ENCODE measurements at places on chromosomes 7 and 10.

DNA sequence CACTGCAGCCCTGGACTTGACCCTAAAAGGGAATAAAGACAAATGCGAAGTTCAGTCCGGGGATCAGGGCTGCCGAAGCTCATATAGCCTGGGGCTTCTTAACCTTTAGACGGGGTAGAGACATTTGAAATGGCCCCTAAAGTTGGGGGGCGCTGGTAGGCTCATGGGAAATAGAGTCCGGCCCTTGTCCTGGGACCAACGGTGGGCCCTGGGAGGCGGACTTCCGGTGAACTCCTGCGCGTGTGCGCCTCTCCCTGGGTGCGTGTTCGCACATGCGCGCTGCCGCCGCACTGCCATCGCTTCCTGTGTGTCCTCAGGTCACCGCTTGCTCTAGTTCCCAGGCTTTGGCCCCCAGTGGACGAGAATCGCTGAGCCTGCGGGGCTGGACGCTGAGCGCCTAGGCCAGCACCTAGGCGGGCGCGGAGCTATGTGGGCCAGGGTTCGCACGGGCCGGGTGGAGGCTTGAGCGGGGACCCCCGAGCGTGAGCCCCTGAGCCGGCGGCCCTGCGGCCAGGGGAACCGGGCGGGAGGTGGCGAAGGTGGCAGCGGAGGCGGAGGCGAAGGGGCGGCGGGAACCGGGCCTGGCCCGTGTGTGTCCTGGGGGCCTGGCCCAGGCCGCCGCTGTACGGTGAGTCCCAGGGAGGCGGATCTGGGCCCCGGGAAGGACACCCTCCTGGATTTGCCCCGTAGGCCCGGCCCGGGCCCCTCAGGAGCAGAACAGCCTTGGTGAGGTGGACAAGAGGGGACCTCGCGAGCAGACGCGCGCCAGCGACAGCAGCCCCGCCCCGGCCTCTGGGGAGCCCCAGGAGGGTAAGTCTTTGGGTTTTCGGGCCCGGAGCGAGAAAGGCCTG lies 23.0 kb upstream of the ZNF12 start:
- H3K27me3 ChIP-seq = no peaks in the 10 kb centered on the region
- H3K4me1 ChIP-seq = peaks cover 18% of the 10 kb centered on the region
- H3K36me3 ChIP-seq = peaks cover 2% of the 10 kb centered on the region
- peak; percentile 56 for DNase-seq
- H3K4me3 ChIP-seq = peak overlapping the region; percentile 97
- H3K27ac ChIP-seq = peak overlapping the region; percentile 92

DNA sequence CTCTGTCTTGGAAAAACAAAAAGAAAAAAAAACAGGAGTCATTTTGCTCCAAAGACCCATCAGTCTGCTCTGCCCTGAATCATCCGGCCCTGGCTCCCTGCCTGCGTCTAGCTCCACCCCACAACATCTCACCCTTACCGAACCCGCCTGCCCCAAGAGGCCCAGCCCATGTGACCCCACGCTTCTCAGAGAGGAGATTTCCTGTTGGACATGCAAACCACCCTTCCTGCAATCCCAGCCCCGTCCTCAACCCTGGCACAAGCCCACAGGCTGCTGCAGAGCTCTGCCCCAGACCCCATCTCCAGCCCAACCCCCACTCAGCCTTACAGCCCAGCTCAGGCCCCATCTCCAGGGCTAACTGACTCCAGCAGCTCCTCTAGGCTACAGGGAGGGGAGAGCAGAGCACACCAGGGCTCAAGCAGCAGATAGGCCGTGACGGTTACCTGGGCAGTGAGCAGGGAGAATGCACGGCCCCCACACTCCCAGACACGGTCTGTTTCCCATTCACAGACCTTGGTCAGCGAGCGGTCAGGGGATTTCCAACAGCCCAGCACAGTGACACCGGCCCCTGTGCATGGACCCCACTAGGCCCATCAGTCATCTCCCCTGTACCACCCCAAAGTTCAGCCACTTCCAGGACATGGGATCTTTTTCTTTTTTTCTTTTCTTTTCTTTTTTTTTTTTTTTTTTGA lies 69.9 kb upstream of the GTF2I start:
- DNase-seq = no peak
- H3K4me3 ChIP-seq = no peak overlapping the region
- H3K27me3 ChIP-seq = no peaks in the 10 kb centered on the region
- no peak overlapping the region for H3K27ac ChIP-seq

- H3K4me3 ChIP-seq = no peak overlapping the region
- H3K27ac ChIP-seq = no peak overlapping the region
- DNase-seq = no peak
- H3K4me1 ChIP-seq = no peaks in the 10 kb centered on the region
These were observed 16.5 kb downstream of the AP3M1 start for GRCh38 chr10:74133923-74134820.

- H3K27me3 ChIP-seq = no peaks in the 10 kb centered on the region
- no peak overlapping the region for H3K4me3 ChIP-seq
- no peak for DNase-seq
- no peak overlapping the region for H3K27ac ChIP-seq
These were observed 370.5 kb downstream of the MDFIC start for GRCh38 chr7:115292381-115292780.

- H3K4me3 ChIP-seq = no peak overlapping the region
- H3K27ac ChIP-seq = no peak overlapping the region
- H3K27me3 ChIP-seq = no peaks in the 10 kb centered on the region
- no peaks in the 10 kb centered on the region for H3K4me1 ChIP-seq
- DNase-seq = no peak
- no peaks in the 10 kb centered on the region for H3K36me3 ChIP-seq
These were observed 261.0 kb downstream of the GRID1 start for GRCh38 chr10:86105640-86106039.

- peak; percentile 56 for DNase-seq
- peaks cover 53% of the 10 kb centered on the region for H3K4me1 ChIP-seq
- H3K27me3 ChIP-seq = no peaks in the 10 kb centered on the region
- no peaks in the 10 kb centered on the region for H3K36me3 ChIP-seq
These were observed 15.6 kb downstream of the ADAM8 start for GRCh38 chr10:133260895-133261725.

GRCh38 chr7:112082306-112082705 lies 123.9 kb downstream of the DOCK4 start:
- H3K27me3 ChIP-seq = peaks cover 33% of the 10 kb centered on the region
- peaks cover 6% of the 10 kb centered on the region for H3K4me1 ChIP-seq
- no peaks in the 10 kb centered on the region for H3K36me3 ChIP-seq
- no peak overlapping the region for H3K27ac ChIP-seq
- H3K4me3 ChIP-seq = no peak overlapping the region
- DNase-seq = no peak

GRCh38 chr10:61975391-61975932 lies 74.0 kb downstream of the ARID5B start:
- no peak for DNase-seq
- H3K36me3 ChIP-seq = peaks cover 2% of the 10 kb centered on the region
- H3K4me1 ChIP-seq = peaks cover 8% of the 10 kb centered on the region
- H3K27ac ChIP-seq = no peak overlapping the region

GRCh38 chr7:56127241-56127975 lies 11.2 kb upstream of the NUPR2 start:
- H3K4me3 ChIP-seq = no peak overlapping the region
- DNase-seq = no peak
- peaks cover 2% of the 10 kb centered on the region for H3K4me1 ChIP-seq

- peak overlapping the region; percentile 74 for H3K4me3 ChIP-seq
- DNase-seq = no peak
- peaks cover 25% of the 10 kb centered on the region for H3K27me3 ChIP-seq
- H3K36me3 ChIP-seq = peaks cover 4% of the 10 kb centered on the region
- H3K4me1 ChIP-seq = peaks cover 12% of the 10 kb centered on the region
These were observed 10.5 kb downstream of the ST8SIA6 start for GRCh38 chr10:17443707-17444387.

GRCh38 chr10:12588091-12588860 lies 238.9 kb downstream of the CAMK1D start:
- H3K4me1 ChIP-seq = peaks cover 36% of the 10 kb centered on the region
- H3K4me3 ChIP-seq = peak overlapping the region; percentile 93
- H3K27me3 ChIP-seq = no peaks in the 10 kb centered on the region
- no peak for DNase-seq
- H3K27ac ChIP-seq = peak overlapping the region; percentile 87
- peaks cover 3% of the 10 kb centered on the region for H3K36me3 ChIP-seq

GRCh38 chr7:140230516-140230860 lies 53.7 kb upstream of the KDM7A start:
- H3K36me3 ChIP-seq = no peaks in the 10 kb centered on the region
- H3K27ac ChIP-seq = peak overlapping the region; percentile 99
- peak overlapping the region; percentile 97 for H3K4me3 ChIP-seq
- H3K27me3 ChIP-seq = no peaks in the 10 kb centered on the region
- DNase-seq = peak; percentile 66
- H3K4me1 ChIP-seq = peaks cover 35% of the 10 kb centered on the region

DNA sequence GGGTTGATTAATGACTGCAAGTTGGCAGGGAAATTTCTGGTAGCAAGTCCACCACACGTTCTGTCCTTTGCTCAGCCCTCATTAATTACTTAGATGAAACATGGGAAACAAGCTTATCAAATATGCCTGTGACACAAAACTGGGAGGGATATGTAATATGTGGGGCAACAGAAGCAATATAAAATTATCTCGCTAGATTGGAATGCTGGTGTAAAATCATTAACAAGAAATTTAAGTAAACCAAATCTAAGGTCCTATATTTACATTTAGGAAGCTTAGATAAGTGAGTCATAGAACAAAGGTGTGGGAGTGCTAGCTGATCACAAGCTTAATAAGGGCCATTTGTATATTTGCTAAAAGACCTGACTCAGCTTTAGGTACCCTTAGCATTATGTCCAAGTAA lies 23.5 kb downstream of the TRPV5 start:
- H3K4me1 ChIP-seq = peaks cover 7% of the 10 kb centered on the region
- DNase-seq = no peak
- H3K27me3 ChIP-seq = peaks cover 83% of the 10 kb centered on the region
- no peak overlapping the region for H3K4me3 ChIP-seq
- no peak overlapping the region for H3K27ac ChIP-seq

GRCh38 chr7:44962483-44963251 lies 16.1 kb downstream of the MYO1G start:
- no peaks in the 10 kb centered on the region for H3K36me3 ChIP-seq
- no peaks in the 10 kb centered on the region for H3K27me3 ChIP-seq
- peak overlapping the region; percentile 45 for H3K4me3 ChIP-seq
- H3K27ac ChIP-seq = peak overlapping the region; percentile 66
- peaks cover 27% of the 10 kb centered on the region for H3K4me1 ChIP-seq
- no peak for DNase-seq

DNA sequence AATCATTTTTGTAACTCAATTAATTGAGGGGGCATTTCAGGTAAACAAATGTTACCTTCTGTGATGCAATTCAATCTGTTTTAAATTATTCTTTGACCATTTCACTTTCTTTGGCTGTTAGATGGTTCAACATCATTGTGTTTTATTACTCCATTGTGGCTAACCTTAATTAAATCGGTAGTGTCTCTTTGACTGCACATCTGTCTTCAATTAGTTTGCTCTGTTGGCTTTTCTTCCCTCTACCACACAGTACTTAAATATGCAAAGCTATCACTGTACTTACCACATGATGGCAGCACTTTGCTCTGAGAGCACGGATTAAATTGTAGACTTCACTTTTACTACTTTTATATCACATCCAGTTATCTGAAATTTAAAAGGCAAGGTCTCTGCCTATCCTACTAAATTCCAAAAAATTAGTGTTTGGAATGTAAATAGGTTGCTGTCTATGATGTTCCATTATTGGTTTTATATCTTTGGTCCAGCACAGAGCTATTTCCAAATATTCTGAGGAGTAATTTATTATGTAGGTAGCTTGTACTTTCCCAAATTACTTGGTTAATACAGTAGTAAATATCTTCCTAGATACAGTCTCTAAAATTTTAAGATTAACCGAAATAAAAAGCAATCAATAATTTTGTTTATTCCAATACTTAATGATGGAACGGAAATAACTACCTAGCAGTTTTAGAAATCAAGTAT lies 352.0 kb downstream of the PCLO start:
- H3K4me3 ChIP-seq = no peak overlapping the region
- no peak for DNase-seq
- no peaks in the 10 kb centered on the region for H3K4me1 ChIP-seq

- peaks cover 7% of the 10 kb centered on the region for H3K4me1 ChIP-seq
- no peaks in the 10 kb centered on the region for H3K27me3 ChIP-seq
- DNase-seq = no peak
- H3K4me3 ChIP-seq = no peak overlapping the region
These were observed 4.8 kb downstream of the DHTKD1 start for GRCh38 chr10:12073526-12073925.

DNA sequence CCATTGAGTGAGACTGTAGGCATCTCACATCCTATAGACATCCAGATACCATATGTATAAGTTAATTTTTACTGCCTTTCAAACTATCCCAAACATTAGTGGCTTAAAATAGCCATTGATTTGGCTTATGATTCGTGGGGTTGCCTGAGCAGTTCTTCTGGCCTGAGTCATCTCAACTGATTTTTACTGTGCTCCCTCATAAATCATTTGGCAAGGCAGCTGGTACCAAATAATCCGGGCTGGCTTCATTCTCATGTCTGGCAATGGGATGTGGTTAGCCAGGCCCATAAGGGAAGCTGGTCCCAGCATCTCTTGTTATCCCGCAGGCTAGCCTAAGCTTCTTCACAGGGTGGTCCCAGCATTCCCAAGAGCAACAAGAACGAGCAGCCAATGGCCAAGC lies 6.7 kb upstream of the LRGUK start:
- H3K27me3 ChIP-seq = no peaks in the 10 kb centered on the region
- DNase-seq = no peak
- H3K27ac ChIP-seq = no peak overlapping the region
- no peak overlapping the region for H3K4me3 ChIP-seq
- H3K36me3 ChIP-seq = no peaks in the 10 kb centered on the region

DNA sequence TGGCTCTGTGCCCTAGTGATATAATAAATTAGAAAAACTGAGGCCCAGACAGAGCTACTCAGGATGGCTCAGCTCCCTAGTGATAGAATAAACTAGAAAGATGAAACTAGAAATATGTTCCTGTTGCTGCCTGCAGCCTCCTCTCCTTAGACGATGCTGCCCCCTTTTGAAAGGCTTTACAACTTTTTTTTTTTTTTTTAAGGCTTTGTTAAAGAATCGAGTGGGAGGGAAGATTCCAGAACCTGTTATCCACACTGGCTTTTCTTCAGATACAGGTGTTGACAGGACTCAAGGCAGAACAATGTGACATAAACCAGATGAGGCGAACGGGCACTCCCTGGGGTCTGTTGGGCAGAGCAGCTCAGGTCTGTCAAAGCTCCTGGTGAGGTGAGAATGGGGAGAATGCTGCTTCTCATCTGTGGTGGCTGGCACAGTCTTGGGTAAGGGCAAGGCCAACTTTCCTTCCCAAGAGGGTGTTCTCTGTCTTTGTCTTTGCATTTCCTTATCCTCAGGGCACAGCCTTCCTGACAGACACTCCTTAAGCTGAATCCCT lies 175.1 kb downstream of the COBL start:
- H3K4me3 ChIP-seq = no peak overlapping the region
- no peak for DNase-seq
- peaks cover 3% of the 10 kb centered on the region for H3K4me1 ChIP-seq
- peaks cover 2% of the 10 kb centered on the region for H3K36me3 ChIP-seq
- H3K27me3 ChIP-seq = peaks cover 12% of the 10 kb centered on the region

All from T-helper 17 cell (primary cell).